ENCODE measurements at places on chromosomes 4 and X. TPM values are rescaled to one million over a fixed set of nuclear protein-coding genes. Genes with fewer than 3 reads are reported as not detected.

NEXMIF gene
- 0.13 TPM for polyA plus RNA-seq

GLRB gene
- polyA plus RNA-seq: 0.76 TPM

F8A3 gene
- 6.4 TPM for polyA plus RNA-seq

SSX2 gene
- polyA plus RNA-seq: not detected

FDCSP gene
- polyA plus RNA-seq: not detected

UGT2B10 gene
- not detected for polyA plus RNA-seq

ASIC5 gene
- not detected for polyA plus RNA-seq

FOXP3 gene
- polyA plus RNA-seq: 0.12 TPM

HTR2C gene
- not detected for polyA plus RNA-seq

MAGEA6 gene
- polyA plus RNA-seq: not detected

UGT2B15 gene
- polyA plus RNA-seq: not detected

RBMXL3 gene
- not detected for polyA plus RNA-seq

CFAP47 gene
- 0.83 TPM for polyA plus RNA-seq

RAB39B gene
- polyA plus RNA-seq: 0.28 TPM

TMEM156 gene
- polyA plus RNA-seq: 1.3 TPM

PCDH19 gene
- polyA plus RNA-seq: 0.02 TPM

CCKAR gene
- not detected for polyA plus RNA-seq

CLDN2 gene
- polyA plus RNA-seq: 0.07 TPM

HSFX2 gene
- 0.41 TPM for polyA plus RNA-seq

DEFB131A gene
- not detected for polyA plus RNA-seq

FRG2 gene
- polyA plus RNA-seq: not detected

TLR6 gene
- polyA plus RNA-seq: 4.3 TPM

IL2 gene
- not detected for polyA plus RNA-seq

ADGRL3 gene
- polyA plus RNA-seq: 0.39 TPM

ZFYVE28 gene
- 6.8 TPM for polyA plus RNA-seq

P2RY10 gene
- polyA plus RNA-seq: 0.14 TPM

VCX3B gene
- not detected for polyA plus RNA-seq

AKAP4 gene
- polyA plus RNA-seq: not detected

PLAC1 gene
- polyA plus RNA-seq: 0.63 TPM

RAP1GDS1 gene
- 12.3 TPM for polyA plus RNA-seq

C1QTNF7 gene
- polyA plus RNA-seq: 0.38 TPM

TMEM31 gene
- 0.30 TPM for polyA plus RNA-seq

MAGEB2 gene
- not detected for polyA plus RNA-seq

ATP2B3 gene
- not detected for polyA plus RNA-seq

DGKQ gene
- 9.8 TPM for polyA plus RNA-seq

HHIP gene
- polyA plus RNA-seq: 116 TPM

REELD1 gene
- polyA plus RNA-seq: 0.22 TPM

KLKB1 gene
- polyA plus RNA-seq: 0.23 TPM

GLUD2 gene
- 0.35 TPM for polyA plus RNA-seq

GPAT3 gene
- polyA plus RNA-seq: 6.6 TPM

SUPT20HL2 gene
- not detected for polyA plus RNA-seq

GABRA4 gene
- polyA plus RNA-seq: not detected

PCDH11X gene
- polyA plus RNA-seq: under 0.01 TPM

MID1 gene
- polyA plus RNA-seq: 4.3 TPM

Data from lung (tissue), 17 donors.